ENCODE measurements at places on chromosomes 16 and 17.

DNA sequence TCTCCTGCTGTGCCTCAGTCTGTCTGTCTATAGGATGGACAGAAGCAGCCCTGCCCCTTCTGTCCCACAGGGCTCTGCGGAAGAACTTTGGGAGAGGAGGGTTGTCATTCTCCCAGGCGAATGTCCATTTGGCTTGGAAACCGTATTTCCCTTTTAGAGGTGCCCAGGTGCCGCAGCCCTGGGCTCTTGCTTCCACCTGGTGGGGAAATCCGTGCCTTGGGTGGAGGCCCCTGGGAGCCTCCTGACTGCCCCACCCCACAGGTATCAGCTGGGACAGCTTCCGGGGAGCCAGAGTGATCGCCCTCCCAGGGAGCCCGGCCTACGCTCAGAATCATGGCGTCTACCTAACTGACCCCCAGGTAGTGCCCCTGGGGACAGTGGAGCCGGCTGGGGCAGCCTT is 12.7 kb downstream of the FCSK start:
- DNase-seq = no peak

GRCh38 chr17:40803617-40804082 is 3.9 kb upstream of the KRT28 start:
- peak; percentile 80 for DNase-seq

DNA sequence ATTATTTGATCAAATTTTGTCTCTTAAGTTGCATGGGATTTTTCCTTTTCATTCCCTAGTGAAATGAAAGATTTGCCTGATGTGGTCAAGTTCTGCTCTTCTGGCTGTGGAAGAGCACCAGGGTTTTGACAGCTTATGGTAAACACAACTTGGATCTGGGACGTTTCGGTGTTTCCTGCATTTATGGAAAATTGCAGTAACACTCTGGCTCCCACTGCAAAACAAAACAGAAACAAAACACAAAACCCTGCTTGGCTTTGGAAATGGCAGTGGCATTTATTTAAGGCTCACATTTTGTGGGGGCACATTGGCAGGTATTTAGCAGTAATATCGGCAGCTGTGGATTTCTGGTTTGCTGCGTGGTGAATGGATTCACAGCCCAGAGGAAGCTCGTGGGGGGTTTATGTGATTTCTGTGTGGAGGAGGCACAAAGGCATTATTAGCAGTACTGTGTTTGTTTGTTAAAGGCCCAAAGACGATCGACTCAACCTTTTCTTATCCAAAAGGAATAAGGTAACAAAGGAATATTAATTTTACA is 377.8 kb downstream of the SNX29 start:
- no peak for DNase-seq

- DNase-seq = no peak
These were observed 5.8 kb downstream of the ABCA10 start for GRCh38 chr17:69222707-69223258.

- DNase-seq = no peak
These were observed 28.7 kb upstream of the KIFC3 start for GRCh38 chr16:57830890-57831484.

GRCh38 chr17:45228763-45229539 is 7.3 kb downstream of the FMNL1 start:
- DNase-seq = peak; percentile 77

GRCh38 chr16:64094992-64095634 is 1026.8 kb downstream of the CDH11 start:
- DNase-seq = no peak

GRCh38 chr17:59783221-59784047 is 76.0 kb downstream of the VMP1 start:
- DNase-seq = no peak

GRCh38 chr16:263944-264343 is 11.8 kb downstream of the RGS11 start:
- DNase-seq = no peak

DNA sequence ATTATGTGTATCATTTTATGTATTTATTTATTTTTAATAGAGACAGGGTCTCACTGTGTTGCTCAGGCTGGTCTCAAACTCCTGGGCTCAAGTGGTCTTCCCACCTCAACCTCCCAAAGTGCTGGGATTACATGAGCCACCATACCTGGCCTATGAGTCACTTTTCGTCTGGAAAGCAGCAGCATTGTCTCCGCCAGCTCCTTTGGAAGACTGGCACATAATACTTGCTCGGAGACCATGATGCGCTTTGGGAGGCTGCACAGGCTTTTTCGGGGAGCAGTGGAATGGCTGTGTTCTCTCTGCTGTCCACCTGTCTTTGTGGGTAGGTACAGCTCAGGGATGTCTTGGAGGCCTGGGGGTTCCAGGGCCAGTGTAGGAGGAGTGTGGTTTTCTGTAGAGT is 102.2 kb downstream of the AATF start:
- no peak for DNase-seq

GRCh38 chr17:77316191-77316641 is 175.4 kb downstream of the SEC14L1 start:
- peak; percentile 82 for DNase-seq

GRCh38 chr17:8125947-8126490 is 2.1 kb upstream of the HES7 start:
- DNase-seq = peak; percentile 66

DNA sequence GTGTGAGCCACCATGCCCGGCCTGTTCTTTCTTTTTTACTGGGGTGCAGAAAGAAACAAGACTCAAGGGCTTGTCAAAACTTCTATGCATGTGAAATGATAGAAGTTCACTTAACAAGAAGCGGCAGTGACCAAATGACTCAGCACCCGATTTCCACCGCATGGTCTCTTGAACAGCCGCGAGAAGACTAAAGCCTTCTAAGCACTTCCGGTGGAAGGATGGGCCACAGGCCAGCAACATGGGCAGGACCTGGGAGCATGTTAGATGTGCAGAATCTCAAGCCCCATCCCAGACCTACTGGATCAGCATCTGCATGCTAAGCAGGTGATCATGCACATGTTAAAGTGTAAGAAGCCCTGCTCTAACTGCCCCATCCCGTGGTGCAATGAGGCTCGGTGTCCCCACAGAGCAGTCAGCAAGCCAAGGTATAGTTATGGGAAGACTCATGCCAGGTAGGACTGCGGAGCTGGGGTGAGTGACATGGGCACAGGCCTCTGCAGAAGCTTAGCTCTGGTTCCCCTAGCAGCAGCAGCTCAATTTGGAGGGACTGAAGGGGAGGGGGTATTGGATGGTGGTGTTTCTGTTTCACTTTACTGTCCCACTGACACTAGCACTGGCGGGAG is 88.5 kb upstream of the HNF1B start:
- DNase-seq = no peak

DNA sequence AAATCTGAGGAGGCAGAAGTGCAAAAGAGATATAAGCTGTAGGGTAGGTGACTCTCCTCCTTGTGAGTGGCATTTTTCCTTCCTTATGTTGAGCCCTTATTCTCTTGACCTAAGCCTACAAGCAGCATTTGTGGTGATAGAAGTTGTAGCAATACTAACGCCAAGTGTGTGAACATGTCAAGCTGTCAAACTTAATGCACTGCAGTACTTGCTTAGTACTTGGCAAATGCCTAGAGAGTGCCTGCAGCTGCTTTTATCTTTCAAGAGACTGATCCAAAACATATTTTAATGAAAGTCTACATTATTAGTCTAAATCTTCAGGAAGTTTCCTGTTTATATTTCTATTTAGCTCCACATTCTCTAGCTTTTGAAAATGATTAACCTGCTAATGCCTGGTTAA is 83.2 kb downstream of the CNTNAP4 start:
- no peak for DNase-seq

- no peak for DNase-seq
These were observed 123.8 kb downstream of the FTO start for GRCh38 chr16:53827741-53828140.

- peak; percentile 48 for DNase-seq
These were observed 44.0 kb downstream of the PLCG2 start for GRCh38 chr16:81823111-81823510.

GRCh38 chr17:81576621-81577277 is 24.6 kb upstream of the FAAP100 start:
- DNase-seq = no peak

GRCh38 chr16:6032438-6032837 is 934.8 kb upstream of the EEF2KMT start:
- no peak for DNase-seq

DNA sequence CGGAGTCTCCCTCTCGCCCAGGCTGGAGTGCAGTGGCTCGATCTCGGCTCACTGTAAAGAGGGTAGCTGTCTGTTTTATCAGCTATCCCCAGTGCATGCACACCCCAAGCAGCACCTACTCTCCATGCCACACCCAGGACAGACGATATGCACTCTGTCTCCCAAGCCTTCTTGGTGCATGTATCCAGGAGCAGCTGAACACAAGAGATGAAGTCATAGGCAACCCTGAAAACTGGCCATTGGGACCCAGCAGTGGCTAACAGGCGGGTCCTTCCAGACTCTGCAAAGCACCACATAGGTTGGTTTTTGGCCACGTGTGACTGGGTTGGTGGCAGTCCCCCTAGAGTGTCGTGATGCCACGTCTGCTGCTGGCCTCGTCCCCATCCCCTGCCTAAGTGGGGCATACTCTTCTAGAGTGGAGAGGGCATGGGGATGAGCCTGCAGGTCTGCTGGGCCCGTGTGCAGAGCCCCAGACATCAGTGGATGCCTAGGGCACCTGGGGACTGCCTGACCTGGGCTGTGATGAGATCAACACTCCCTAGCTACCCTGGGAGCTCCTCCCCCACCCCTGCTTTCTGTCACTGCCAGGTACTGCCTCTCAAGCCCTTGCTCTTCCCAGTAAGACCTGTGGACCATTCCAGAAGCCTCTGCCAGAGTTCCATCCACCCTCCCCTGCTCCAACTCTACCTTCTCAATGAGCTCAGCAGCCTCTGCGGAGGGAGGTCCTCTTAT is 9.3 kb downstream of the PDE6G start:
- peak; percentile 63 for DNase-seq

DNA sequence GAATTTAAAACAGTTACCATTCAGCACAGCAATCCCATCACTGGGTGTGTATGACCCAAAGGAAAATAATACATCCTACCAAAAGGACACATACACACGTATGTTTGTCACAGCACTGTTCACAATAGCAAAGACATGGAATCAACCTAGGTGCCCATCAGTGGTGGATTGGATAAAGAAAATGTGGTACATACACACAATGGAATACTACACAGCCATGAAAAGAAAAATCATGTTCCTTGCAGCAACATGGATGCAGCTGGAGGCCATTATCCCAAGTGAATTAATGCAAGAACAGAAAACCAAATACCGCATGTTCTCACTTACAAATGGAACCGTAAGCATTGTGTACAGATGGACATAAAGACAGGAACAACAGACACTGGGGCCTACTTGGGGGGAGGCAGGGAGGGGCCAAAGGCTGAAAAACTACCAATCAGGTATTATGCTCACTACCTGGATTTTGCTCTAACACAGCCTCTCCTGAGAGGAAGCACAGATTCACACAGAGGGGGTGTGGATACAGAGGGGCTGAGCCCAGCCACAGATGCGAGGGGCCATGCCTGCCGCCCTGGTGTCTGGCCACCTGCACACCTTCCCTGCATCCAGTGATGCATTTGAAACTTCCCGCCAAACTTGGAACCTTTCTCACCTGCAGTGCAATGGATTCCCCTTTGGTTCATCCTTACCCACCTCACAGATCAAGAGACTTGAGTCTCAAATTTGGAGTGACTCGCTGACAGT is 55.9 kb downstream of the USP22 start:
- DNase-seq = peak; percentile 0

DNA sequence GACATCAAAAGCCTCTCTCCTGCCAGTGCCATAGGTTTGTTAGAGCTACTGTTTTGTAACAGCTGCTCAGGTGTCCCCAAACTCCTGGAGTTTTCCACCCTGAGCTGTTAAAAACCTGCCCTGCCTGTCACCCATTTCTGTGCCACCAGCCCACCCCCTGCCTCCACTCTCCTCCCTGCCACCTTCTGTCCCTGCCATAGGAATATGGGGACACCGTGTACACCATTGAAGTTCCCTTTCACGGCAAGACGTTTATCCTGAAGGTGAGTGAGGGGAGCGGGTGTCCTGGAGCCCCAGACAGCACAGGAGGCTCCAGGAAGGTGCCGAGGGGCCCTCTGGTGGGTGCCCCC is 5.2 kb upstream of the TCAP start:
- no peak for DNase-seq

DNA sequence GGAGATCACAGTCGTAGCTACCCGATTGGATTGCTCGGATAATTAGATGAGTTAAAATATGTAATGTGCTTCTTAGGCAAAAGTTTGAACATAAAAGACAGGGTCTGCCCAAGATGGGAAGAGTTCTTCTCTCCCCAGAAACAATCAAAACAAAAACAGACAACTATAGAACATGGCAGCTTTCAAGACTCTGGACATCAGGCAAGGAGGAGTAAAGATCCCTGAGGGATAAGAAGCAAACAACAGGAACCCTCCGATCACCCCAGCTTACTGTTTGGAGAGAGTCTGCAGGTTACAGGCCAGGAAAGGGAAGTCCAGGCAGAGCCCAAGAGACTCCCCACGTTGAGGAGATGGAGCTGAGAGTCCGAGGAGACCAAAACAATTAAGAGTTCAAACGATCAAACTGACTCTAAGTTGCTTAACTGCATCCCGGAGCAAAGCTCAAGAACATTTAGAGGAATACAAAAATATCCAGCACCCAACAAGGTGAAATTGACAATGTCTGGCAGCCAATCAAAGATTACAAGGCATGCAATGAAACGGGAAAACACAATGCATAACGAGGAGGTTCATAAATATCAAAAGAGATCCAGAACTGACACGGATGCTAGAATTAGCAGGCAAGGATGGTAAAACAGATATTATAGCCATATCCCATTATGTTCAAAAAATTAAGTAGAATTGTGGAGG is 3.9 kb downstream of the ASGR2 start:
- DNase-seq = no peak

DNA sequence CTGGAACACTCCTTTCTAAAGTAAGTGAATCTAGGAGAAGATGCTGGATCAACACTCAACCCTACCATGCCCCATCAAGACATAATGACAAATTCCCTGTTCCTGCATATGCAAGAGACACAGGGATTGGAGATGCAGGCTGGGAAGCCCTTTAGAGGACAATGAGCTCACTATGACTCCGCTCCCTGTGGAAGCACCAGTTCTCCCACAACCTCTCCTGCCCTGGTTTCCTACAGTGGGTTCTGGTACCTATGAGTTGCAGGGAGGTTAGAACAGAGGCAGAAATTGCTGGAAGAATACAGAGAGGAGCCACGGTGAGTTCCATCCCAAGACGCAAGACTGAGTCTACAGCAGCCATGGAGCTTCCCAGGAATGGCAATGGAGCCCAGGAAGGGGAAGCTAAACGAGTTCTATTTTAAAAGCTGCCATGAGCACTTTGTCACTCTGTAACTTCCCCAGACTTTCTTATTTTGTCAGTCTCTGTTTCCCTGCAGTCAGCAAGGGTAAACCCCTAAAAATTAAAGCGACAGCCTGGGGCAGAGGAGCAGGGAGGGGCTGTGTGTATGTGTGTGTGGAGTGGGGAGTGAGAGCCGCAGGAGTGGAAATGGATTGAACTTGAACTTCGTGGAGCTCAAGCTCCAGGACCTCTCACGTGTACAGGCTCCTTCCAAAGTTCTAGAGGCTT is 42.3 kb upstream of the PIK3R6 start:
- DNase-seq = no peak
